CD4-positive, alpha-beta T cell treated with Interleukin-17A for 4 hours (primary cell): ENCODE measurements at places on chromosomes 7 and 10.

DNA sequence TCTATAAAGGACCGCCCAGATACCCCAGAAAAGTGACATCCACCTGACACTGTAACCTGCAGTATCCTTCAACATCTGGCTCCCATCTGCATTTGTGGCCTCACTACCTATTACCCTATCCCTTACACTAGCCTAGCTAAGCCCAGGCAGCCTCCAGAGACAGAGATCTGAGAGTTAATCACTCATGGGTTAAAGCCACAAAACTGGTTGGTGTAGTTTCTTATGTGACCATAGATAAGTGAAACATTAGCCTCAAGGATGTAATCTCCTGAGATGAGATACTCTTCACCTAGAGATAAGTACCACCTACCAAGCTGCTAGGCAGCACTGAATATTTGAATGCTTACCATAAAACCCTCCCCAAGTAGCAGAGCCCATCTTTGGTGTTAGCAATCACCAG, 35.4 kb downstream of the CTTNBP2 start:
- DNase-seq = no peak

GRCh38 chr7:363626-364025, 73.7 kb downstream of the FOXL3 start:
- DNase-seq = peak; percentile 74

DNA sequence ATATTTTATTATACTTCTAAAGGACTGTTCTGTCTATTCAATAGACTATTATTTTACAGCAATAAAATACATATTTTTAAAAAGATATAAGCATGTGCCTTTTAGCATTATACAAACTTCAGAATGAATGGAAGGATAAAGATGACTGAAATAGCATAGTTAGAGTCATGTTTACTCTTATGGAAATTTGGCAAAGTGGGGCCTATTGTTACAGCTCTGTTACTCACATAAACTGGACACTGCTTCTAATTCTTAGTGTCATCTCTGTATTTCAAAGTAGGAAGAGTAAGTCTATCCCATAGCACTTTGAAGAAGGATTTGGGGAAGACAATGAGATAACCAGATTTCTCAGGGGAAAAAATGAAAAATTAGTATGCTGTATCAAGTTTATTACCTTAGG, 168.2 kb downstream of the SKAP2 start:
- DNase-seq = no peak

GRCh38 chr7:37186753-37187152, 261.9 kb downstream of the ELMO1 start:
- DNase-seq = no peak

- DNase-seq = peak; percentile 31
These were observed 27.8 kb downstream of the KLF6 start for GRCh38 chr10:3757250-3757637.

GRCh38 chr7:12239806-12240205, 28.7 kb downstream of the TMEM106B start:
- DNase-seq = no peak

- DNase-seq = peak; percentile 28
These were observed 669 bp downstream of the PI4K2A start for GRCh38 chr10:97640868-97641811.

DNA sequence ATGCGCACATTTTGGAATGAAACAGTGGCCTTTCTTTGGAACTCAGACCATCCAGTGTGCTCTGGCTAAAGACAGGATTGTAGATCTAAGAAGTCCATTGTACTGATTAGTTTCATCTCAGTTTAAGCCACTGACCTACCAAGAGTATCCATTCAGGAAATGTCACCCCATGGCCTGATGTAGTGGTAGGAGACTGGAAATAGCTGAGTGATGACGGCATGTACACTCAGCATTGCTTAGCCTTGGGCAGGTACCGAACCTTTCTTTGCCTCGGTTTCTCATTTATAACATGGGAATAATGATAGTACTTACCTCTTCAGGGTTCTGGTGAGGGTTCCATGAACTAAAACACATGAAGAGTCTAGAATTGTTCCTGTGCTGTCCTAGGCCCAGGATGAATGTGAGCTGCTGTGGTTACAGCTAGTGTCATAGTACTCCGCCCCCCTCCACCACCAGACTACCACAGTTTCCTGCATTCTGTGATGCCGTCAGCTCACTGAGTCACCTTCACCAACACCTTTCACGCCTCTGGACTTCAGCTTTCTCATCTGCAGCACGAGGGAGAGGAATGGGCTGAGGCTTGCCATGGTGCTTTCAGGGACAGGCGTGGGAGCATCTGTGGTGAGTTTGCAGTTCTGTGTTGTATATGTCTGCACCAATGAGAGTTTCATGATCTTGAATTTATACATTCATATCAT, 484.0 kb upstream of the GALNT17 start:
- peak; percentile 75 for DNase-seq

- no peak for DNase-seq
These were observed 135.8 kb upstream of the UNC5B start for GRCh38 chr10:71076473-71077142.

DNA sequence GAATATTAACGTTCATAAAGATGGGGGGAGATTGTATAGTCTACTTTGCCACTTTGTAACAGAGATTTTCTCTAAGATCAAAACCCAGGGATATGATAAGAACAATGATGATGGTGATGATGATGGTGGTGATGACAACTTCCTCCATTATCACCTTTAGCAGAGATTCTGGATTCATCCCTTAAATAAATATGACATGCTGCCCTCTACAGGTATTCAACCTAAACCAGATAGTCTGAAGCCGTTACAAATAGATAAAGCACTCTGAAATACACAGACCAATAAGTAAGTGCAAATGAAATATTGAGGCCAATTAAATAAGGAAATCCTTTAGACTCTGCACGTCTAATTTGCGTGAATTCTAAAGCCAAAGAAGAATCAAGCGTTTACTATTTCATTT, 211.5 kb downstream of the CREB5 start:
- DNase-seq = no peak

- no peak for DNase-seq
These were observed 45.9 kb downstream of the C10orf71 start for GRCh38 chr10:49344840-49345239.

GRCh38 chr10:96130326-96130995, 364 bp downstream of the ZNF518A start:
- peak; percentile 79 for DNase-seq

- DNase-seq = peak; percentile 19
These were observed 103.2 kb downstream of the NRBF2 start for GRCh38 chr10:63236113-63236935.

DNA sequence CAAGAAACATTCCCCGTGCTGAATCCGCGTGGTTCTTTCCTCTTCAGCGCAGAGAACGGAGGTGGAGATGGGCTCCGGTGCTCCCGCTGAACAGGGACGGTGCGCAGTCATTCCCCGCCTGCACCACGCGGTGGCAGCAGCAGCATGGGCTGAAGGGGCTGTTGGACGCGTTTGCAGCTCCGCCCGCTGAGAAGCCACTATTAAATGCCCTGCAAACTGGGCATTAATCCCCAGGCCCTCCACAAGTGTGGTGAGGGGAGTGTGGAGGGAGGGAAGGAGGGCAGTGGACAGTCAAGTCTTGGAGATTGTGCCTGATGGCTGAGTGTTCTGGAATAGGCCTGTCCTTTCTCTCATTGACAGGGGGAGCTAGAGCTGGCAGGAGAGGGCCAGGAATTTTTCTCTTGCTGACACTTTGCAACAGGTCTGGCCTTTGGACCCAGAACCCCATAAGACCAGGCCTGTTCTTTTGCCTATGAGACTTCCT, 240.2 kb upstream of the INHBA start:
- DNase-seq = peak; percentile 56

DNA sequence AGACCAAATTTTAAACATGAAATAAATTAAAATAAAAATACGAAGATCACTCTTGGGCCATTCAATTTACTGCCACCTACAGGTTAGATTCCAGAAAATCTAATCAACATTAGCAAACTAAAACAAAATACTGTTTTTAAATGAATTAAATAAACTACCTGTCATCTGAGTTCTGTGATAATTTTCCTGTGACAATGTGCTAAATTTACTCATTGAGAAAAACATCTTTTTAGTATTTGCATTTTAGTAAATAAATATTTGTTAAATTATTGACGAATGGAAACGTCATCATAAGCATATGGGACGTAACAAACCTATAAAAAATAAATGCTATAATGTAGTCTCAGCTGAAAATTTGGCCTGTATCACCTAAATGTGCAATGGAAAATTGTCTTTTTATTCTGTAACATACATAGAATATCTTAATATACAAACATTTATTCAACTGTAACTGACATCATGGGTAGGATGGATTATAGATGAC, 72.1 kb downstream of the ITGB8 start:
- no peak for DNase-seq

DNA sequence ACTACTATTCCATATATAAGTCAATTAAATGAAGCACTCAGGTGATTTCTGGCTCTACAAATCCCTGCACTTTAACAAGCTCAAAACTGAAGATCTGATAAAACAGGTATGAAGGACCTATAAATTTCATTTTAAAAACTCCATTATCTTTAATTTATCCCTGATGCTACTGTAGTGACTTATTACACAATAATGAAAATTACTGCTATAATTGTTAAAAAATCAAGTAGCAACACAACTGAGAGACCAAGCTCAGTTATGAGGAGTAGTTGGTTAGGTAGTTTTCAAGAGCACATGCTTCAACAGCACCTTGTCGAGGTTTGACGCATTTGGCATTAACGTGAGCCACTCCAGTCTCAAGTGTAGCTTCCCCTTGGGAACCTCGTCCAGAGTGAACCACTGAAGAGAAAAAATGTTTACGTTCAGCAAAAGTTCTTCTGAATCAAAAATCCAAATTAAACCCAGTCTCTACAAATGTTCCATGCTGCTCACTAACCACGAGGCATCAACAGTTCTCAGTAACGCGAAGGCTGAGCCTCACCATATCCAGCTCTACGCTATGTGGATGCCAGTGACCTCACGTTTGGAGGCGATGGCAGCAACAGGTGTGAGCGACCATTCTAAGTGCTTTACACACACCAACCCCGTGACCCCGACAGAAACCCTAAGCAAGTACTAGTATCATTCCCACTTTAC, 55.3 kb upstream of the NCAPG2 start:
- no peak for DNase-seq

- DNase-seq = peak; percentile 52
These were observed 35.4 kb downstream of the C7orf25 start for GRCh38 chr7:42876182-42877068.

DNA sequence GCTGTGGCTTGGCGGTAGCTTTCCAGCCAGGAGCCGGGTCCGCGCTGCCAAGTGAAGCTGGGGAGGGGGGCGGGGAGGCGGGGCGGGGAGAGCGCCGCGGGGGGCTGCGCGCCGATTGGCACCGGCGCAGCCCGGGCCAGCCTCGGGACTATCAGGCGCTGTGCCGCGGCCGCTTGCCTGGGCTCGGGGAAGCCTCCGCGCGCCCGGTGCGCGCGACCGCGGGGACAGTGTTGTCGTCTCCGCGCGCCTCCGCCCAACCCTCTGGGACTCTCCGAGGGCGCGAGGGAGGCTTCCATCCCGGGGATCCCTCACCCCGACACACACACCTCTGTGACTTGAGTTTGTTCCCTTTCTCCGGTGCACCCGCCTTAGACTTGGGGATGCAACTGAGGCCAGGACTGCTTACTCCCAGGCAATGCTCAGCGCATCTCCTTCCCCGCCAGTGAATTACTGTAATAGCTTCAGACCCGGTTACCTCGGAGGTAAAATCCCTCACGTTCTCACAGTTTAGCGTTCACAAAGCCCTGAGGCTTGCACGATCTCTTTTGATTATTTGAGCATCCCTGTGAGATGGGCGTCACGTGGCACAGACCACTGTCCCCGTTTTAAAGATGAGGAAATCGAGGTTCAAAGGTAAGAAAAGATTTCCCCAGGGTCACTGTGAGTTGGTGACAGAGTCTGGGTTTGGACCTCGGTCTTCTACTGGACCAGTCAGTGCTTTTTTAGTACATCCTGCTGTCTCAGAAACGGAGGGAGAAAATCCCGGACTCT, at the start of gene NKX1-2:
Gene NKX1-2, minus strand, starts transcription at position 24 of the 771 bp plus-strand sequence. CDS start 92 bp downstream, outside the sequence.
- no peak for DNase-seq

GRCh38 chr7:51606601-51607154, 290.1 kb upstream of the COBL start:
- DNase-seq = no peak

DNA sequence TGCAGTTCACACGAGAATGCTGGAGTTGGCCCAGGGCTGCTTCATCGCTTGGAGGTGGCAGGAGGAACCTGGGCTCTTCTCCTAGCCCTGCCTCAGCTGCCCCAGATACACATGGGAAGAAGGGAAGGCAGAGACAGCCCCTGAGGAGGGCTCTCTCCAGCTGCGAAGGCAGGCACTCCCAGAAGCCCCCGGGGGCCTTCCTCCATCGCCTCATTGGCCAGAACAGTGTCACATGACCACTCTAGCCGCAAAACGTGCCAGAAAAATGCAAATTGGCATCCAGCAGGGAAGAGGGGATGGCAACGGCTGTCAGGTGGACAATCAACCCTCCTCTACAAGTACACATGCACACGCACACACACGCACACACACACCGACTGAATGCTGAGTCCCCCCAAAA, 217.8 kb upstream of the FRMD4A start:
- DNase-seq = no peak

DNA sequence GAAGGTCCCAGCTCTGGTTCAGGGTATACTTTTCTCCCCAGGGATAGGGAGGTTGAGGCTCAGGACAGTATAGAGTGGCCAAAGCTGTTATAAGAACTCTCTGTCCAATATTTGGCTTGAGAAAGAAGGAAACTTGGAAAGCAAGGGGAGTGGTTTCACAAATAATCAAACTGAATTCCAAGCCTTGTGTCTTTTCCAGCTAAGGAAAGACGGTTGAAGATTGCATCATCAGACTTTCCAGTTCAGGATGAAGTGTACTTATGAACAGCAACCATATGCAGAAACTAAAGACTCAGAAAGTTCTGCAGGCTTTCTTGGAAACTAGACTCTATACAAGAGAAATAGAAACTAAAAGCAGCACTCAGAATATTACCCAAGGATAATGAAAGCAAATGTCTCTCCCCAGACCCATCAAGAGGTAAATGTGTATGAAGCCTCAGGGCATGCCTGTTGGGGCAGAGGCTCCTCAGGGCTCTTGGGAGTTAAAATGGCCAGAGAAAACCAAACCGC, 46.4 kb downstream of the RAMP3 start:
- DNase-seq = no peak

- DNase-seq = no peak
These were observed 15.8 kb upstream of the ZNRF2 start for GRCh38 chr7:30268586-30268985.

DNA sequence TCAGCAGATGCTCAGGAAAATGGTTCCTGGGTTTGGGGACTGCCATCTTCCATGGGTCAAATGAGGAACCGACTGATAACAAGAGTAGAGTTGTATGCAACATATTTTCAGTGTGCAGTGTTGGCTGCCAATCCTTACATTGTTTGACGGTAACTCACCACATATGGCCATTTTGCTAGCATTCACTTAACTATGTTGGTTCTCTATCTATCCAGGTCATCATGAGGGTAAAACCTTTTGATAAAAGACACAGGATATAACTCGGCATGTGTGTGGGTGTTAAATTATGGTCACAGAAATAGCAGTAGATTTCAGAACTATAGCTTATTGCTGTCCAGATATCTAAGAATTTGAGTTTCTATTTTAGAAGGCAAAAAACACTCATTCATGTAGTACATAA, 140.7 kb upstream of the AOAH start:
- no peak for DNase-seq

- DNase-seq = no peak
These were observed 31.0 kb downstream of the SLIT1 start for GRCh38 chr10:97154781-97155180.
